GM23338 (cell line): ENCODE measurements at places on chromosomes 7 and 10. TPM values are rescaled to one million over a fixed set of nuclear protein-coding genes. Genes with fewer than 3 reads are reported as not detected.
A peak's percentile ranks its signal among the peaks of the same experiment; 100 is the strongest.

DNA sequence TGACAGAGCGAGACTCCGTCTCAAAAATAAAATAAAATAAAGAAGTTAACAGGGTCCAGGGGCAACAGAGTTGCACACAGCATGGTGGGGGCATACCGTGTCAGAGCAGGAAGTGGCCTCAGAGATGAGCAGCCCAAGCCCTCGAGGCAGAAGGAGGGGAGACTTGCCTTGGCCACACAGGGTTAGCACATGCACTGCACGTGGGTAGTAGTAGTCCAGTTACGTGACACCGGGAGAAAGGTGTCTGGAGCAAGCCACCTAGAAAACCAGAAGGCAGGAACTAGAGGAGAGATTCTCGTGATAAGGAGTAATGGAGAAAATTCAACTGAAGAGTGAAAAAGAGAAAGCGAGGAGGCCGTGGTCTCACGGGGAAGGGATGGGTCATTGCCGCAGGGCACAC lies 9.8 kb upstream of the DENND2A start:
- no peak overlapping the region for H3K27ac ChIP-seq
- no peak for DNase-seq
- H3K27me3 ChIP-seq = no peaks in the 10 kb centered on the region
- H3K36me3 ChIP-seq = no peaks in the 10 kb centered on the region

GRCh38 chr7:23491502-23491901 lies 21.2 kb upstream of the IGF2BP3 start:
- no peaks in the 10 kb centered on the region for H3K4me1 ChIP-seq
- DNase-seq = no peak
- H3K27ac ChIP-seq = no peak overlapping the region
- H3K4me3 ChIP-seq = peak overlapping the region; percentile 49
- H3K36me3 ChIP-seq = no peaks in the 10 kb centered on the region
- no peaks in the 10 kb centered on the region for H3K27me3 ChIP-seq

- H3K27me3 ChIP-seq = no peaks in the 10 kb centered on the region
- no peaks in the 10 kb centered on the region for H3K4me1 ChIP-seq
- H3K4me3 ChIP-seq = no peak overlapping the region
- H3K27ac ChIP-seq = no peak overlapping the region
- H3K36me3 ChIP-seq = no peaks in the 10 kb centered on the region
- no peak for DNase-seq
These were observed 73.1 kb downstream of the LANCL2 start for GRCh38 chr7:55438085-55438756.

- peak within 1 kb of the TSS; percentile 94 for H3K4me3 ChIP-seq
- H3K27ac ChIP-seq = no peak within 1 kb of the TSS
- H3K4me1 ChIP-seq = peaks cover 9% of the 10 kb centered on the region
These were observed at the start of gene PDSS1 for GRCh38 chr10:26697163-26697921. Gene PDSS1, plus strand, starts transcription at chr10:26697701. Its CDS starts 11 bp downstream, at chr10:26697712.

DNA sequence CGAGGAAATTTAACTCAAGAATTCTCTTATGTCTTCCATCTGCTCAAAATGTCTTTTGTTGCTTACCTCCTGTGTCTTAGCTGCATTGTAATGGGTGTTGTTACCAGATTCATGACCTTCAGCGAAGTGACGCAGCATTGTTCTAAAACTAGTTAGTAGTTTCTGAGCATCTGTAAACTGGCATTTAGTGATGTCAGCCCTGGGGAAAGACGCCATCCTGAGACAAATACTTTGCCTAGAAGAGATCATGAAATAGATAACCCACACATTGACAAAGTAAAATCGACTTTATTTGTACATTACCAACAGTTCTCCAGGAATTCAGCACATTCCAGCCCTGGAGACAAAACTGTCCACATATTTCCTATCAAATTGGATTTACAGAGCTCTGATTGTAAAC lies 87.8 kb downstream of the GPAM start:
- no peaks in the 10 kb centered on the region for H3K4me1 ChIP-seq
- no peaks in the 10 kb centered on the region for H3K27me3 ChIP-seq
- DNase-seq = no peak
- H3K36me3 ChIP-seq = no peaks in the 10 kb centered on the region
- H3K27ac ChIP-seq = no peak overlapping the region
- no peak overlapping the region for H3K4me3 ChIP-seq

DNA sequence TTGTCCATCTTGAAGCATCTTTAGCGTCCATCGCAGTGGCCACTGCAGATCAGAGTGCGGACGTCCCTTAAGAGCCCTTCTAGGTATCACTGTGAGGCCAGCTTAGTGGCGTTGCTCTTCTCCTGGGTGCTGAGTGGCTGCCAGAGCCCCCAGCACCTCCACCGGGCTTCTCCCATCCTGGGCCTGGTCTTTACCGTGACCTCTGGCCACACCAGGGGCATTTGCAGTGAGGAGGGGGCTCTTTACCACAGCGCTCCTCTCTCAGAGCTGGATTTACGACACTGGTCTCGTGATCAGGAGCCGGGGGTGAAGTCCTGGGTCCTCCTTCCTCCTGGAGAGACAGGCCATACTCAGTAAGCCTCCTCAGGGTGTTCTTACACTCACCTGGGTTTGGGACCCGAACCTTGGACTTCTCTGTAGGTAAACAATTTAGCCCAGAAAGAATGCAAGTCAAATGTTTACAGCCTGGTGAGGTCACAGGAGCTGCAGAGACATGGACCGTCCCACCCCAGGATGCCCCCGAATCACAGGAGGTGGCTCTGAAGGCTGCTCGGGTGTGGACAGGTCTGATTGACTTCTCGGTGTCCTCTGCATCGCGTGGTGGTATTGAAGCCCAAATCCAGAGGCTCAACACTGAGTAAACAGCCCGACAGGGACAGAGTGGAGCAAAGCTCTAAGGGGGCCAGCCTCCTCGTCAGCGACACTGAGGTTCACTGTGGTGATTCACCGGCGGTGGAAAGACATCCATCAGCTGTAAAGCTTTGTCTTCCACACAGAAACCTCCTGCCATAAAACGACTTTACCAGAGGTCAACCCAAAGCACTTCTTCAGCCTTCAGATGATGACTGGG lies 33.0 kb downstream of the JAKMIP3 start:
- H3K27me3 ChIP-seq = no peaks in the 10 kb centered on the region
- no peak for DNase-seq
- no peaks in the 10 kb centered on the region for H3K36me3 ChIP-seq
- no peaks in the 10 kb centered on the region for H3K4me1 ChIP-seq

GRCh38 chr7:134289423-134289822 lies 27.3 kb downstream of the SLC35B4 start:
- peak overlapping the region; percentile 32; the same call in 1 of the 2 replicates for H3K27ac ChIP-seq
- 0 out of 2 replicates have a peak, but pooled peaks cover 4% of the 10 kb centered on the region for H3K36me3 ChIP-seq
- H3K4me1 ChIP-seq = no peaks in the 10 kb centered on the region
- no peaks in the 10 kb centered on the region for H3K27me3 ChIP-seq

DNA sequence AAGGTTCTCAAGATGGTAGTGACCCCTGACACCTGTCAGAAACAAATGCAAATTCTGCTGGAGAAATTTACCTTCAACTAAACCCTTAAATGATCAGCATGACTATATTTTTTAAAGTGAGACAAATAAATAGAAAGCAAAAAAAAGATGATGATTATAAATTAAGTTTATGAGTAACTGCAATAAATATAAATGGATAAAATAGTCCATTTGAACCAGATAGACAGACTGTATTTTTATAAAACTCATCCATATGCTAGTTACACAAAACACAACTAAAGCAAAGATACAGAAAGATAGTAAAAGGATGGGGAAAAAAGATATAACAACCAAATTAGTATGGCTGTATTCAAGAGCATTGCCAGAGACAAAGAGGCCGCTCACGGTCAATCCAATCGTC lies 5.9 kb downstream of the TMEM176A start:
- no peak overlapping the region for H3K4me3 ChIP-seq
- H3K36me3 ChIP-seq = no peaks in the 10 kb centered on the region
- no peak overlapping the region for H3K27ac ChIP-seq
- H3K27me3 ChIP-seq = peaks cover 28% of the 10 kb centered on the region
- H3K4me1 ChIP-seq = no peaks in the 10 kb centered on the region
- no peak for DNase-seq

GRCh38 chr10:128751284-128751683 lies 625.1 kb upstream of the MKI67 start:
- no peak overlapping the region for H3K4me3 ChIP-seq
- no peaks in the 10 kb centered on the region for H3K4me1 ChIP-seq
- no peak for DNase-seq
- H3K27ac ChIP-seq = no peak overlapping the region

DNA sequence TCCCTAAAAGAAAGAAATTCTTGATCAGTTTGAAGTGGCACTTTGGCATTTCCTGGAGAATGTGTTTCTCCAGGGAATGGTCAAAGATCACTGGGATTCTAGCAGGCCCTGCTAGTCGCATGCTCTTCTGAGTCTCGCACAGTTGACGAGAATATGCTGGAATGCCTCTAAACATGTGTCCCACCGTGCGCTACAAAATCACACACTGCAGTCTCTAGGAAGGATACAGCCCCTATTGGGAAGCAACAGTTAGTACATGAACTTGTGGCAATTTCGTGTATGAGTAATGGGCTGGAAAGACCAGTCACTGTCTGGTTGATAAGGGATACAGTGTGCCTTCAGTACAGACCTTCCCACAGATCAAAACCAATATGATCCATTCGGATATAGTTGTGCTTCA lies 257.9 kb downstream of the PRPF18 start:
- DNase-seq = no peak
- no peaks in the 10 kb centered on the region for H3K27me3 ChIP-seq
- peaks cover 13% of the 10 kb centered on the region for H3K4me1 ChIP-seq
- no peak overlapping the region for H3K4me3 ChIP-seq
- no peak overlapping the region for H3K27ac ChIP-seq

GRCh38 chr7:135215698-135216097 lies 4.4 kb upstream of the WDR91 start:
- DNase-seq = no peak
- H3K4me3 ChIP-seq = no peak overlapping the region
- peaks cover 6% of the 10 kb centered on the region for H3K4me1 ChIP-seq
- H3K27me3 ChIP-seq = peaks cover 3% of the 10 kb centered on the region
- H3K36me3 ChIP-seq = no peaks in the 10 kb centered on the region

- H3K27me3 ChIP-seq = no peaks in the 10 kb centered on the region
- H3K27ac ChIP-seq = no peak overlapping the region
- no peak for DNase-seq
- no peaks in the 10 kb centered on the region for H3K36me3 ChIP-seq
- H3K4me3 ChIP-seq = no peak overlapping the region
These were observed 172.2 kb downstream of the CDK14 start for GRCh38 chr7:90768301-90768700.

- no peak for DNase-seq
- H3K27ac ChIP-seq = no peak overlapping the region
- H3K27me3 ChIP-seq = no peaks in the 10 kb centered on the region
- no peaks in the 10 kb centered on the region for H3K4me1 ChIP-seq
- H3K36me3 ChIP-seq = no peaks in the 10 kb centered on the region
These were observed 68.1 kb upstream of the PDGFA start for GRCh38 chr7:587767-588166.

DNA sequence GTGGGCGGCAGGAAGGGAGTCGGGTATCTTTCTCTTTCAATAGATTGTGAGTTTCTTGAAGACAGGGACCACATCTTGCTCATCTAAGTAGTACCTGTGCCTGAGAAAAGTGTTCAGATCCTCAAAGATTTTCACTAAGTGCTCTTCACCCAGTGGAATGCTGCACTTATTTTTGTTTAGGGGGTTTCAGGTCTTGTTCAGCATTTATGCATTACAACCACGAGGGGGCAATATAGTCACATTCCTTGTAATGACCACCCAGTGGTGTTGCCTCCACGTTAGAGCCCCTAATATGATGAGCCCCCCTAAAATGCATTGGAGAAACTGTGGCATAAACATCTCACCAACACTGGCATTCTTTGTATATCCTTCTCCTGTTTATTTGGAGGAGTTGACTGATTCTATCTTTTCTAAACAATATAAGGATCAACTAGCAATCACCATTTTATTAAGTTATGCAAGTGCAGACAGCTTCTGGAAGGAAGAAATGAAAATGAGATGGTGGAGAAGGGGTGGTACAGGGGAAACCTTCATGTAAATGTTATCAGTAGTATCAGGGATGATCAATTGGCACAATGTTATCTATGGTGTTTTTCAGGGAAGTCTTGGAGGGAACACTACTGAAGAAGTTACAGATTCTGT lies 3.1 kb upstream of the PAPSS2 start:
- H3K36me3 ChIP-seq = no peaks in the 10 kb centered on the region
- H3K27ac ChIP-seq = peak overlapping the region; percentile 2; the same call in 1 of the 2 replicates
- peak; percentile 84 for DNase-seq
- H3K4me3 ChIP-seq = no peak overlapping the region
- H3K4me1 ChIP-seq = peaks cover 39% of the 10 kb centered on the region
- no peaks in the 10 kb centered on the region for H3K27me3 ChIP-seq

DNA sequence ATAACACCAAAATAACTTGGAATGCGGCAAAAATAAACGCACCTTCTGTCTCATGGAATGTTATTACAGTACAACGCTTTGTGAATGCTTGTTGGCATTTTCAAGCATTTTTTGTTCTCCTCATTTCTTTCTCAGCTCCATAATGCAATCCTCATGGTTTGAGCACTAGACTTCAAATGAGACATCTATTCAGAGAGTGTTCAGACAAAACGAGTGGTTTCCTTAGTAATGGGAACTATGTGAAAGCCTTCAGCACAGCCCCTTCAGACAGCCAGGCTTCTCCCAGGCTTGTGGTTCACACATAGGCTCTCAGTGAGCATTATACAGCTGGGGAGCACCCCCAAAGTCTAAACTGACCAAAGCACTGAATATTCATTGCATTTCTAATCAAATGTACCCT lies 8.6 kb upstream of the LRRN3 start:
- H3K27ac ChIP-seq = no peak overlapping the region
- H3K36me3 ChIP-seq = no peaks in the 10 kb centered on the region
- no peak overlapping the region for H3K4me3 ChIP-seq
- peaks cover 21% of the 10 kb centered on the region for H3K4me1 ChIP-seq
- no peak for DNase-seq

DNA sequence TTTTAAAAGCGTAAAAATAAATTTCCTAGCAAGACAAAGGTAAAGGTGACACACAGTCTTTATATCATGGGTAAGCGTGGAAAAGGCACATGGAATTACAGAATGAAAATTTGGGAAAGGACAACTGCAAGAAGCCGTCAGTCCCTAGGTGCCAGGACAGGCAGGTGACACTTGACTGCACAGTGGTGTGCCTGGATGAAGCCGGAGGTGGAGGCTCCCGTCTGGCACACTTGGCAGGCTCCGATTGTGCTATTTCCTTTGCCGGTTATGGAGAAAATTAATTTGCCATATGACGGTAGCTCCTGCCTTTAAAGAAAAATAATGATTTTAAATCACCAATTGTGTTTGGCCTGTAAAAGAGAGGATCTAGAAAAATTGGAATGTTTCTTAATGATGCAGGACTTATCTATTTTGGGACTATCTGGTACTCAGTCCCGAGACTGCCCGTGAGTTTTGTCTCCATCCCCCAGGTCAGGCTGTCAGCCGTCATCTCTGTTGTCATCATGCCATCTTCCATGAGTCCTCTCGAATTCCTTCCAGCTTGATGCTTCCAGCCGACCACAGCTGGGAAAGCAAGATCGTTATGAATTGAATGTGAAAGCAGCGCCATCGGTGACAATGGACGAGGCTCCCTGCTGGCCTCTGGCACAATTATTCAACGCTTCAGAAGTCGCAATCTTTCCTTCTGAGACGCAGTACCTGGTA lies 56.2 kb upstream of the MGMT start:
- DNase-seq = no peak
- no peaks in the 10 kb centered on the region for H3K36me3 ChIP-seq
- no peak overlapping the region for H3K27ac ChIP-seq
- no peaks in the 10 kb centered on the region for H3K4me1 ChIP-seq
- no peak overlapping the region for H3K4me3 ChIP-seq
- no peaks in the 10 kb centered on the region for H3K27me3 ChIP-seq

- H3K27ac ChIP-seq = no peak overlapping the region
- no peak overlapping the region for H3K4me3 ChIP-seq
- peaks cover 4% of the 10 kb centered on the region; the same call in 1 of the 2 replicates for H3K27me3 ChIP-seq
- H3K36me3 ChIP-seq = no peaks in the 10 kb centered on the region
These were observed 5.3 kb upstream of the COL1A2 start for GRCh38 chr7:94389381-94389780.

TMEM273 gene
- total RNA-seq = not detected in 2 replicates

TMEM270 gene
- total RNA-seq = not detected in 2 replicates

CHST15 gene
- total RNA-seq = 10.9 and 11.2 TPM in 2 replicates

H2BK1 gene
- total RNA-seq = not detected in 2 replicates

FAM131B gene
- total RNA-seq = 28.8 and 30.2 TPM in 2 replicates

ZNF425 gene
- total RNA-seq = 4.3 and 5.0 TPM in 2 replicates

CPA1 gene
- total RNA-seq = not detected in 2 replicates
